ENCODE measurements at places on chromosomes 7 and 10.
A peak's percentile ranks its signal among the peaks of the same experiment; 100 is the strongest.

GRCh38 chr10:3469639-3470020, 297.0 kb upstream of the PITRM1 start:
- DNase-seq, result no peak

DNA sequence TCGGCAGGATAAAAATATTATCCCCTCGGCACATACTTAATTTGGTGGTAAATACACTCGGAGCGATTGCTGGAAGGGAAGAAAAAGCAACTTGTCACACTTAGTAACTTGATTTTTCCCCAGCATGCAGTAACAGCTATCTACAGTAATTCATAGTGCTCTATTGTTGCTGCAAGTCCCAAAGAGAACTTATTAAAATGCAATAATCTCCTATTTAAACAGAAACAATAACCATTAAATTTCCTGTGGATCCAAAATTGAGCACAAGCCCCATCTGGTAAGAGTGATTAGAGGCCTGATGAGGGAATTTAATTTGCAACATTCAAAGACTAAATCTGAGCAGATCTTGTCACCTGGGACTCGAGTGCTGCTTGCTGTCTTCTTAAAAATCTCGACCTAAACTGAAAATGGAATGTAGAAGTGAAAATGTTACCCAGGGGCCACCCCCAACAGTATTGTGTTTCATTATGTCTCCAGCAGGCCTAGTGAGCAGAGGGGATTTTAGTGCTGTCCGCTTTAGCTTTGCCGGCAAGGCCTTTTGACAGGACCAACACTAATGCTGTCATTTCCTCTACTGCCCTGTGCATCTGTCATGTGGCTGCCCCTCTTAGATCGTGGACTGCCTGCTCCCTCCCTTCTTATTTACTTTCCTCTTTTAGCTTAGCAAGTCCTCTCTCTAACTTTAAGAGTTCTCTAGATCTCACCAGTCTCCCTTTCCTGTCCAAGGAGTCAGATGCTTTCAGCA, 639.7 kb downstream of the AUTS2 start:
- no peak for DNase-seq

GRCh38 chr7:35353481-35353880, 99.6 kb upstream of the TBX20 start:
- DNase-seq, result no peak

- DNase-seq, result no peak
Observed at GRCh38 chr10:2681891-2682290, 385.5 kb upstream of the PFKP start.

DNA sequence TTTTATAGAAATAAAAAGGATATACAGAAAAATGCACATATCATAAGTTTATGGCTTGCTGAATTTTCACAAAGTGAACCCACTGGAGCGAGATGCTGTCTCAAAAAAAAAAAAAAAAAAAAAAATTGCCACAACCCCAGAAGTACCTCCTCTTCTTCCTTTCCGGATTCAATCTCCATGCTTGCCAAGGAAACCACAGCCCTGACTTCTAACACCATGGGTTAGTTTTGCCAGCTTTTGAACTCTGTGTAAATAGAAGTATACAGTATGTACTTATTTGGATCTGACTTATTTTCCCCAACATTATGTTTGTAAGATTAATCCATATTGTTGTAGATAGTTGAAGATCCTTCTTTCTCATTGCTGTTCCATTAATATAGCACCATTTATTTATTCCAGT, 40.0 kb downstream of the FANK1 start:
- no peak for DNase-seq

DNA sequence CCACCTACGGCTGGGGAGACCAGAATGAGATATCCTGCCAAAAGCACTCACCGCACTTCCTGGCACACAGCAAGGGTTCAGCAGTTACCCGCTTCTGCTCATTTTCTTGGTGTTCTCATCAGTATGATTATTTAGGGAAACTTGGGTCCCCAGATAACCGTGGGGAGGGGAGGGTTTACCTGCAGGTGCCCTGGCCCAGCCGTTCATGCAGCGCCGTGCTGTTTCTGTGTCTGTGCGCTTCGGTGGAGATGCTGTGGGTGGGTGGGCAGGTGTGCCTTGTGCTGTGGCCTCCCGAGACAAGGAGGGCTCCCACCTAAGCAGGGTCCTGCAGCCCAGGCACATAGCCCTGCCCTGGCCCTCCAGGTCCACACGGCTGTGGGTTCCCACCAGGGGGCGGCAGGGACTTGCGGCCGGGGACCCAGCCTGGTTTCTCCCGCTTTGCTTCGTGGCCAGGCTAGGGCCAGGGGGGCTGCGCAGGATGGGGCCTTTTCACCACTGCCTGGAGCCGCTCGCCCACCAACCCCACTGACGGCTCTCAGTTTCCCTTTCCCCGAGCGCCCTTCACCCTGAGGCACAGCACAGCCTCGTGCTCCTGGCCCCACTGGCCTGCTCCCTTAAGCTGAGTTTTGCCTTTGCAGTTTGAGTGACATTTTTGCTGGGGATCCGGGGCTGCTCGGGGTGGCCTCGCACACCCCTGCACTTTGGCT, 78.5 kb downstream of the LHPP start:
- peak; percentile 33 for DNase-seq

- DNase-seq, result no peak
Observed at GRCh38 chr10:14621037-14621436, 153.7 kb downstream of the FAM107B start.

DNA sequence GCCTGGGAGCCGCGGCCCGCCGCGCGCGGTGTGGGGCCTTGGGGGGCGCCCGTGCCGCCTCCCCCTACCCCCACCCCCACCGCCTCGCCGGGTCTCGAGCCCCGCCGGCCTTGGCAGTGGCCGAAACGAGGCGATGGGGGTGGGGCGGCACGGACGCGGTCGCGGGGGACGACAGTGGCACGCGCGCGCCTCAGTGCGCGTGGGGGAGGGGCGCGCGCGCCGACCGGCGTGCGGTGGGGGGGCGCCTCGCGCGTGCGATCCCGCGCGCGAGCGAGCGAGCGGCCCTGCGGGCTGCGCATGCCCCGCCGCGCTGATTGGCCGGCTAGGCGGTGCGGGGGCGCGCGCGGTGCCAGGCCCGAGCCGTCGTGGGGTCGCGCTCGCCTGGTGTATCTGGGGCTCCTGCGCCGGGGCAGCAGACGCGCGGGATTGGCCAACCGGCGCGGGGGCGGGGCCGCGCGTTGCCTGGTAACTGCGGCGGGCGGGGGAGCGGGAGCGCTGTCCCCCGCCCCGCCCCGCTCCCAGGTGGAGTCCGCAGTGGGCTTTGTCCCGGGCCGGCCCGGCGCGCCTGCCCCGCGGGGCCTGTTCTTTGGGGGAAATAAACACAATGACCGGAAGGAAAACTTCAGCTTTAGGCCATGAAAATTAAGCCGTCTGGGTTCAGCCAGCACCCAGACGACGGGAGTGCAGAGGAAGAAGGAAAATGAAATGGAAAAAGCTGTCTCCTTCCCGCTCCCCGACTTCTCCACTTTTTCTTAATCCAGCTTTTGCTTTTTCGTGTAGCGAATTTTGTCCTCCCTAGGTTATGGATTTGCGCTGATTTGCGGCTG, 873 bp downstream of the GTF2I start:
- peak; percentile 97 for DNase-seq

- DNase-seq, result no peak
Observed at GRCh38 chr7:33639552-33640197, 265.7 kb upstream of the BMPER start.

- no peak for DNase-seq
Observed at GRCh38 chr7:141884539-141885225, 31.5 kb upstream of the OR9A4 start.

DNA sequence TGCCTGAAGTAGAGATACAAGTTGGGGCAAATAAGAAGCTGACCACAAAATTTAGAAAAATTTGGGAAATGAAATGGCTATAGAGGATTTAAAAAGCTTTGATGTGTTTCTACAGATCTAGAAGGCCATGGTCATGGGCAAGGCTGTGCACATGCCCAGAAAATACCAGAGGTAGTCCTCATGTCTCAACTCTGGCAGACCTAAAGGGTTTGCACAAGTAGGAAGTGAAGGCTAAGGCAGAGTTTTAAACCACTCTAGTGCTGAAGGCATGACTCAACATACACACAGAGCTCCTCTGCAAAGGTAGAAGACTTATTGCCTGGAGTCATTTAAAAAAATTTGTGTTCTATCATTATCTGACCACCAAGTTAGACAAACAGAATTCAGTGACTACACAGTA, 364.6 kb downstream of the CCSER2 start:
- no peak for DNase-seq

DNA sequence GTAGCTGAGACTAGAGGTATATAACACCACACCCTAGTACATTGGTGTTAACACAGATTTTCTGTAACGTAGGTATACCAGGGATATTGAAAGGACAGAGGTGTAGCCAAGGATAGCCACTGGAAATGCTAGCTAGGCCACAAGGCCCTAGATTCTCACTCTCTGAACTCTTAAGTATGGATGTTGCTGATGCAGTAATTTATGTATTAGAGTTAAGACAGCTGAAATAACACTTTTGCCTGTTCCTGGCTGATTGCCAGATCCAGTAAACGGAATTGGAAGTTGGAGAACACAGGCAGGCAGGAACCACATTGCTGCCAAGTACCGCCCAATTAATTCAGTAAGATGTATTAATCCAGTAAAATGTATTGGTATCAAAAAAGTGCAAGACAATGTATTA, 1.8 kb downstream of the CALU start:
- DNase-seq, result peak; percentile 49

DNA sequence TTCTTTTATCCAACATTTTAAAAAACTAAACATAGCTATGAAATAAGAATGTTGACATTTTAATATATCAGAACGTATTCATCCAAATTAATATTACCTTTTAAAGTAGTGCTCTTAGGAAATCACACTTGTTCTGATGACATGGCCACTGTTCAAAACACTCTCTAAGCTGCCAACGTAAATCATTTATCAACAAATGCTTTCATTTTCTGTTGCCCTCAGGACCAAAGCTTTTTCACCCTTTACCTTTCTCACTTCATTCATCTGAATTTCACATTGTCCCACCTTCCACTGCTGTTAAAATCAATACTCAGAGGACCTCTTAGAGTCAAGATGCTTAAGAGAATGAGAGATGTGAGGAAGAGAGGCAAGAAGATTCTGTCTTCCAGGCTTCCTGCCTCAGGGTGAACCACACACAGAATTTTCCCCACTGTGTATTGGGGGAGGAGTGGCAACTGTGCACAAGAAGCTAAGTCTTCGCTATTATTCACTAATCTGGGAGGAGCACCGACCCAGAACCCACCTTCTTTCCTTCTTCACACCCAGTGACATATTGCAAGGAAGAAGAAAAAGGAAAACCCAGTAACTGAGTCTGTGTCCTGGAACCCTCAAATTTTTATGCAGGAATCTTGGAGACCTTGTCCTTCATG, 21.0 kb downstream of the HIBADH start:
- DNase-seq, result no peak

GRCh38 chr7:47950714-47951113, 2.4 kb upstream of the PKD1L1 start:
- DNase-seq, result no peak

DNA sequence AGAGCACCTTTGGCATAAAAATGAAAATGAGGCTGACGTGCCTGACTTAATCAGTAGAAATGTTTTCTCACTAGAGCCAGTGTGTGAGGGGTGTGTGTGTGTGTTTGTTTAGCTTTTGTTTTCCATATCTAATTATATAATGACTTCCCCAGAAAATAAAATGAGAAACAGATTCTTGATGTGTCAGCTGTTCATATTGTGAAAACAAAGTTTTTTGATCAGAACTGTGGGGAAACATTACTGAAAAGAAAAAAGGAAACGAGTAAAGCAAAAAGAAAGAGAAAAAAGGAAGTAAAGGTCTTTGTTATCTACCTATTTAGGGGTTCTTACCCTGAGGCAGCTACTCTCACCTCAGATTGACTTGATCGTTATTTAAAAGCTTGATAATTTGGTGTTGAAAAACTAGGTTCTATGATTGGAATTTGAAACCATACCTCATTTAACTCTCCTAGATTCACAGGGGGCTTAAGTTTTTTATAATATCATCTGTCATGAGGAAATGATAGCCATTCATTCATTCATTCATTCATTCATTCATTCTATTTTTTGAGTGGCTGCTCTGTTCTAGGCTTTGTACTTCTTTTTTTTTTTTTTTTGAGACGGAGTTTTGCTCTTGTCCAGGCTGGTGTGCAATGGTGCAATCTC, 58.0 kb downstream of the CREM start:
- DNase-seq, result peak; percentile 3

- no peak for DNase-seq
Observed at GRCh38 chr7:159098811-159099655, 45.6 kb downstream of the VIPR2 start.

GRCh38 chr10:128879441-128880140, 587.5 kb upstream of the MGMT start:
- no peak for DNase-seq

GRCh38 chr7:461117-461452, 58.6 kb downstream of the PDGFA start:
- DNase-seq, result no peak

GRCh38 chr10:116056445-116057293, 216.3 kb downstream of the GFRA1 start:
- no peak for DNase-seq

- no peak for DNase-seq
Observed at GRCh38 chr7:100157334-100158228, 942 bp downstream of the TRAPPC14 start.

Data from NCI-H1417 (cell line).